ENCODE measurements at places on chromosomes 1 and 21.
A peak's percentile ranks its signal among the peaks of the same experiment; 100 is the strongest.

- peak; percentile 88 for DNase-seq
Observed at GRCh38 chr1:975896-976683, 5.8 kb downstream of the PERM1 start.

DNA sequence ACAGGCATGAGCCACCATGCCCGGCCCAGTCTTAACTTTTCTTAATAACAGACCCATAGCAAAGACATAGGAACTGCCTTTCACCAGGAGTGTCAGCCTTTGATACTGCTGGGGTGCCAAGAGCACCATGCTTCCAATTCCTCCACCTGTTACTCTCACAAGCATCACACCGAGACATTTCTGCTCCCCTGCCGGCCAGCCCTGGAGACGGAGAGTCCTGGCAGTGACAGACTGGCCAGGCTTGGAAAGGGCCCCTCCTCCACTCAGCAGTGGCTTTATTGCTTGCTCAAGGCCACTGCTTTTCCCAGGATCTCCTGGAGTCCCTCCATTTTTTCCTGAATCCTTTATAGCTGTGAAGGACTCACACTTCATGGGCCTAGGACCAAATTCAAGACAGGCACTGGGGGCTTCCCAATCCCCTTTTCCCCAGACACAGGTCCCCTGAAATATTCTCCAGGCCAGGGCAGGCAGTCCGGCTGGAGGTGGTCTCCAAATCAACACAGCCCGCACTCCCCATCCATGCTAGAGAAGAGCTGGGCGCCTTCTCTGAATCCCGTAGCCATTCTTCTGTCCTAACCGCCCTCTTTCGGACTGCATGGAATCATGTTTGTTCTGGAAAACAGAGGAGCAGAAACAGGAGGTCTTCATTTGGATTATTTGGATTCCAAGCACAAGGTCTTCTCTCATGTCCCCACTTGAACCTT, 25.5 kb upstream of the PTPRF start:
- DNase-seq, result no peak

DNA sequence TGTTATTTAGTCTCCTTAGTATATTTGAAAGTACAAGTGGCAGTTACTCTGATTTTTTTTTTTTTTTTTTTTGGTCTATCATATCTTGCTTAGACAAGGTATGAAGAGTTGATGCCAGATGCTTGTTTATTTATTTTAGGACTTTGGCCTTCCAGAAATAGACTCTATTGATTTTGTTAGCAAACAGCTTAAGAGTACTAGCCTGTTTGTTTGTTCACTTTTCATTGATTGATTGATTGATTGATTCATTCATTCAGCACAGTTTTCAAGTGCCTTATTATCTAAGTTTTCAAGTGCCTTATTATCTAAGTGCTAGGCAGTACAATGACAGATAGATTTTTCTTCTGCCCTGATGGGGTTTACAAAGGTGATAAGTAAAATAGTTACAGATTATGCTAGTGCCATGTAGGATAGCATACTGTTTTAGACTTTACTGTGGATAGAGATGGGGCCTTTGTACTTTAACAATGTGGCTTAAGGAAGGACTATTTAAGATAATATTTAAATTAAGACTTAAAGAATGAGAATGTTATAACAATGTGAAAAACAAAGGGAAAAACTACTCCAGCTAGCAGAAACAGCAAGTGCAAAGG, 50.5 kb downstream of the MTF2 start:
- DNase-seq, result no peak

DNA sequence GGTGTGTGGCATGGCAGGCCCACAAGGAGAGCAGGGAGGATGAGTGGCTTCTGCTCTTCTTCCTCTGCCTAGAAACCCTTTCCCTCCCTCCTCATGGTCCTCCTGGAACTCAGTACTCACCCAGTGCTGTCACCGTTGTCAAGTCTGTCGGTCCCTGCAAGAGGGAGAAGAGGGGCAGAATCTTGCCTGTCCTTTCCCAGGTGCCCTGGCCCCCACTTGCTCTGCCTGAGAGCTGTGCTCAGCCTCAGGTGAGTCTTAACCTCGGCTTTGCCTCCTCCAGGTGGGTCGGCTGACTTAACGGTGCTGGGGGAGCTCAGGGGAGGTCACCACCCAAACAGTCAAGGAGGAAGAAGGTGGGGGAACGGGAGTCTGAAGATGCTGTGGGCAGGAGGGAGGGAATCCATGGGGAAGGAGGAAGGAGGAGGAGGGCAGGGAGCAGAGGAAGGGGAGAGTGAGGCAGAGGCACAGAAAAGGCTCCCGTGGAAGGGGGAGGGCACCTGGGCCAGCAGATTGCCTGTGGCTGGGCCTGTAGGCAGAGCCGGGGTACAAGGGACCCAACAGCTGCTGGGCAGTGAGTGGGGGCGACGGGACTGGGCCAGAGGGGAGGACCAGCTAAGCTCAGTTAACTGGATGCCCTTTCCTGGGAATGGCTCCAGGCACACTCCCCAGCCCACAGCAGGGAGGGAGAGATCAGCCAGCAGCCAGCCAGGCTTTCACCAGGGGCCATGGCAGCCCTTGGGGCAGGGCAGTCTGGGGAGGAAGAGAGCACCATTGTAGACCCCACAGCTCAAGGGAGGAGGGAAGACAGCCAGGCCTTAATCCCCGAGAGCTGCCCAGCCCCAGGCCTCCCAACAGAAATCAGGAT, 26.3 kb downstream of the CTNNBIP1 start:
- DNase-seq, result no peak

DNA sequence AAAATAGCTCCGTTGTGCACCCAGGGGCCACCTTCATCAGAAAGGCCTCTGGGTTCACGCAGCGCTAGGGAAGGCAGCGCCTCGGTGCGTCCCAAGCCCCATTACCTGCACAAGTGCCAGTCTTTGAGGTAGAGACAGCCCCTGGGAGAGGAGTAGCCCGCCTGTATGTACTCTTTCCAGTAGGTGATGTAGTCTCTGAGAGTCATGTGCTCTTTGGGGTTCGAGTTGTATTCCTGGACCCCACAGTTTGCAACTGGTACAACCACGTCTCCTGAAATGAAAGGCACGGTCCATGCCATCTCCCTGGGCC, 601 bp downstream of the JMJD4 start:
- DNase-seq, result no peak

GRCh38 chr1:159177272-159177907, 6.0 kb downstream of the CADM3 start:
- no peak for DNase-seq

DNA sequence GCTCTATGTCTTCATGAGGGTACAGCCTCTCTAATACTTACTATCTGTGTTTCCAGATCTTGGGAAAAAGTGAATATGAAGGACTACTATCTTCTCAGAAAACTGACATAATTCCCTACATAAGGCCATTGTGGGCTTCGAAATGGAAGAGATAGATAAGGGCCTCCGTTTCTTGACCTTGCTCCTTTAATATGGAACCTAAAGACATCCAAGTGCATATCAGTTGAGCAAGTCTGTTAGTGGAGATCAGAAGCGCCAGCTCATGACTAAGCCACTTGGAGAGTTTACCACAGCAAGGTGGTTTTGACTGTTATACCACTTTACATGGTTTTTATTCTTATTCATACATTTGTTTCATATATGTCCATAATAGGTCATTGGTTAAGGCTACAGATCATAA, 35.3 kb upstream of the FCER1A start:
- DNase-seq, result no peak

DNA sequence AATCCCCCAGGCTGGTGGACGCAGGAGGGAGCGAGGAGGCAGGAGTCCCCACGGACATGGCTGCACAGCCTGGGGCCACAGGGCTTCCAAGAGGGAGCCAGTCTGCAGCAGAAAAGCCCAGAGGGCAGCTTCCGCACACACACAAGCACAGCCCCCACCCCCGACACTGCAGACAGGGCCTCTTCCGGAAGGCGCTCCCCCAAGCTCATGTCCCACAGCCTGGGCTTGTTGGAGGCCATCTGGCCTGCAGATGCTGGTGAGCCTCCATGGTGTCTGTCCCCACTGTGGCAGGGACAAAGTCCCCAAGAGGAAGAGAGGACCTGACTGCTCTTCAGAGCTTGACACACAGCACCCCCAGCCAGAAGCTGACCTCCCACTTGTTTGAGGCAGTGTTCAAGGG, 13.4 kb upstream of the KIAA1614 start:
- no peak for DNase-seq

GRCh38 chr1:24199291-24199900, 12.3 kb upstream of the IFNLR1 start:
- DNase-seq, result peak; percentile 90

GRCh38 chr1:48254254-48254653, 31.7 kb downstream of the SLC5A9 start:
- DNase-seq, result no peak

DNA sequence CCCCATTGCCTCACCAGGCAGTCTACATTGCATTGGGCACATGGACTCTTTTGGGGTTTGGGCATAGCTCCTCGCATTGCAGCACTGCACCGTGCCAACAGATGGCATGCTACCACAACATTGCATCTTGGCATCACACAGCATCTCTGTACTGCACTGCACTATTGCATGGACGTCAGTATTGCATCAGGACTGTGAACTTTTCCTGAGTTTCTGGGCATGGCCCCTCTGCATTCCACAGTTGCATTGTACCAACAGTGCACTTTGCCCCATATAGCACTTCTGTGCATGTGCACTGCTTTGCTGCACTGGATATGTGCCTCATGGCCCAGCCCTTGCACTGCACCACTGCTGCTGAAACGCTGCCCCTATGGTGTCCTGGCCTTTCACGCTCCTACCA, 9.6 kb downstream of the PTPRU start:
- no peak for DNase-seq

- DNase-seq, result no peak
Observed at GRCh38 chr1:13593511-13594131, 10.0 kb downstream of the PDPN start.

DNA sequence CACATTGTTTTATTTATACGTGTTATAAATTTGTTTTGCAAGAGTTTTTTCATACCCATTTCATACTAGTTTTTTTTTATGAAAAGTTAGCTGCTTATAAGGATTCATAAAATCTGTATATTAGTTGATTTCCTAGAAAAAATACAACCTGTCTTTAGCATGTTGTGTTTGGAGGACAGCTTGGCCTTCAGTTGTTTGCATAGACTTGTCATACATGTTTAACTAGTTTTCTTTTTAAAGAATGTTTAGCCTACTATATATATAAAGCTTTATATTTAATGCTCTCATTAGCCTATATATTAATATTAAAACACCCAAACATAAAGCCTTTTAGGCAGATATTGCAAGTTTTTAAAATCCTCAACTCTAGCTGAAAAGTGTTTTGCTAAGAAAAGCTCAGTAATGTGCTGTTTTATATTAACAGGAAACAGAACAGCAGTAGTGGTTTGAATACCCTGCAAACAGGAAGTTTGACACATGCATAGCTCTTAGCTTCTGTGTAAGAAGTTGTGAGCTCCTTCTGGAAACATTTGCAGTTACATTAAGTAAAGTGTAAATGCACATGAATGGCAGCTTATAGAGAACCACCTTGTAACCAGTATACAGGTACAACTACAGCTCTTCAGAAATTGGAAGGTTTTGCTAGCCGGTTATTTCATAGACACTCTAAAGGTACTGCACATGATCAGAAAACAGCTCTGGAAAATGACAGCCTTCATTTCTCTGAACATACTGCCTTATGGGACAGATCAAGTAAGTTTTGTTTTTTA, at the start of gene PRKACB:
PRKACB (plus strand) TSS at position 476 of the 770 bp plus-strand sequence; CDS start at position 567, 91 bp downstream.
- no peak for DNase-seq

DNA sequence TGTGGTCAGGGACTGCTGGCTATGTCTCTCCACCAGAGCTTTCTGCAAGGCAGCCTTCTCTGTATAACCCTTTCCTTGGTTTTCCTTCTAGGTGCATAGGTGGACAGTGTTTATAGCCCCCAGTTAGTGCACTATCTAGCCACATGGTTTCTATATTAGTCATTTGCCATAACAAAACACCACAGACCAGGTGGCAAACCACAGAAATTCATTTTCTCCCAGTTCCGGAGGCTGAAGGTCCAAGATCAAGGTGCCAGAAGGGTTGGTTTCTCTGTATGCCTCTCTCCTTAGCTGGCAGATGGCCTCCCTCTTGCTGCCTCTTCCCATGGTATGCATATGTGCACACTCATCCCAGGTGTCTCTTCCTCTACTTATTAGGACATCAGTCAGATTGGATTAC, 106.4 kb downstream of the KAZN start:
- DNase-seq, result no peak

GRCh38 chr1:4395158-4395557, 259.3 kb upstream of the AJAP1 start:
- no peak for DNase-seq

DNA sequence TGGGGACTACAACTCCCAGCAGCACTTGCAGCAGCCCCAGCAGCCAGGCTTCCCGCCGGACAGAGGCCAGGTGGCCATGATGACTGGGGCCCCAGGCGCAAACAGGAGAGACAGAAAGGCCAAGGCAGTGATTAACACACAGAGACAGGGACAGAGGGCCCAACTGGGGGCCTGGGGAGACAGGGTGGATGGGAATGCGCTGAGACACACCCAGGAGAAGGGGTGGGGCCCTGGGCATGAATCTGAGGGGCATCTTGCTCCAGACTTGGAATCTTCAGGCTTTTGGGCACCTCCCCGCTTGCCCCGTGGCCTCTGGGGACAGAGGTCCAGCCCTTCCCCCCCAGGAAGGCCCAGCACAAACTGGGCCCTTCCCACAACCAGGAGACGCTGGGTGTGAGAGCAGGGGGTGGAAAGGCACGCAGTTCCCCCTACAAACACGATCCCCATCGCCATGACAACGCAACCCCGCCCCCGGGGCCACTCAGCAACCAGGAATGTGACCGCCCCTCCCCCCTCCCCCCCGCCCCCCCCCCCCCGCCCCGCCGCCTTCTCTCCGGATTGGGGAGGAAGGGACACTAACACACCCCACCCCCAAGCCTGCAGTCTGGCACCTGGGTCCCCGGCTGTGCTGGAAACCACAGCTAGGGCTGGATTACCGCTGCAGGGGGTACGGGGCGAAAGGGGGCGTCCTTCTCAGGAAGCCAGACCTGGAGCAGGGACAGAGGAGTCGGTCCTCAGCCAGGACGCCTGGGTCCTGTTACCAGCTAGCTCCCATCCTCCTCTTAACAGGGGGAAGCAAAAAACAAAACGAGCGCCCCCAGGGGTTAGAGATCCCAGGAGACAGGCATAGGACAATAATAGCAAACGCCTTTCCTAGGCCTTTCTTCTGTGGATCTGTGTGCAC, 4.5 kb downstream of the HDGF start:
- DNase-seq, result peak; percentile 81

- no peak for DNase-seq
Observed at GRCh38 chr1:19219451-19219850, 9.4 kb upstream of the UBR4 start.

DNA sequence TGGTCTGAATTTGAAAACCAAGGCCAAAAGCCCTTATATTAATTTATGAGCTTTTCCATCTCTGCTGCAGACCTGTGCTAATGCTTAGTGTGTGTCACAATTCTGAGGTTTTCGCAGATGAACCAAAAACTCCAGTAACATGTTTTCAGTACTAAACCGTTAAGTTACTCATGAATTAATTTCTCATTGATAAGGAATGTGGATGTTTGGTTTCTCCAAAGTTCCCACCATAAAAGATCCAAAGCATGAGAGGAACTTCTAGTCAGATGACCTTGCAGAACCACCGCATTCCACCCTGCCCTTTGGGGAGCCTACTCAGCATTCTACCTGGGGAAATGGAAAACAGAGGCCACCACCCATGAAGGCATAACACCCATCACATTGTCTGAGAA, 7.5 kb upstream of the LEPR start:
- DNase-seq, result no peak

Data from activated effector memory CD4-positive, alpha-beta T cell treated with anti-CD3 and anti-CD28 coated beads, Interleukin-2, amount 50 U/mL, for 16 hours (primary cell).